ENCODE measurements at places on chromosomes 2 and 18.

GRCh38 chr2:205177546-205177945, 504.8 kb upstream of the NRP2 start:
- no peak for DNase-seq

- no peak for DNase-seq
These were observed 118.2 kb downstream of the ZNF521 start for GRCh38 chr18:25233528-25234321.

- no peak for DNase-seq
These were observed 20.0 kb upstream of the POMC start for GRCh38 chr2:25188405-25188804.

DNA sequence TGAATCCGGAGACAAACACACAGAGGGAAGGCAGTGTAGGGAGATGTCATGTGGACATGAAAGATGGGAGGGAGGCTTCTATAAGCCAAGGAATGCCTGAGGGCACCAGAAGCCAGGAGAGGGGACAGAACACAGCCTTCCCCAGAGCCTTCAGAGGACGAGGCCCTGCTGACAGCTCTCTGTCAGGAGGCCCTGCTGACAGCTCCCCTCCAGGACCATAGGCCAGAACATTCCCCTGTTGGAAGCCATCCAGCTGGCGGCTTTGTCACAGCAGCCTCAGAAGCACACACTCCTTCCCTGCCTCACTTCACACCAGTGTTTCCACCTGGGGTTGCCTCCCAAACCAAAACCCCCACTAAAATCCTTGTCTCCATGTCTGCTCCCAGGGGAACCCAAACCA, 171.3 kb upstream of the ID2 start:
- DNase-seq = no peak

GRCh38 chr2:30781451-30781850, 25.8 kb downstream of the CAPN13 start:
- no peak for DNase-seq

GRCh38 chr2:165357758-165358157, 111.7 kb upstream of the CSRNP3 start:
- DNase-seq = peak; percentile 53

- no peak for DNase-seq
These were observed 261.0 kb downstream of the ARHGAP15 start for GRCh38 chr2:143390171-143390570.

- no peak for DNase-seq
These were observed 38.2 kb upstream of the DPP4 start for GRCh38 chr2:162111958-162112850.

DNA sequence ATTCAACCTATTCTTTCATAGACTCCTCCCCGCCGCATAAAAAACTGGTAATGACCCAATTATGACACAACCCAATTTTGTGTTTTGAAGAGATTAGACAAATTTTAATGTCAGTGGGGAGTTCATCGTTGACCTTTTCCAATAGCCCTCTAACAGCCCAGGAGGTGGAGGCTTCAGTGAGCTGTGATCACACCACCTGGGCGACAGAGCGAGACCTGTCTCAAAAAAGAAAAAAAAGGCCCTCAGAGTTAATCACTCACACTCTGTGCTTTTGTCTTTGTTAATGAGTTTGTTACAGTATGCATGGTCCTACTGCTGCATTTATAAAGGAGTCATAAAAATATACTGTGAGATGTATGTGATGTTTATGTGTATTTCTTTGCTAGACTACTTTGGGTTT, 510.6 kb downstream of the CPS1 start:
- DNase-seq = no peak

- DNase-seq = no peak
These were observed 8.5 kb upstream of the PAX3 start for GRCh38 chr2:222307143-222307756.

DNA sequence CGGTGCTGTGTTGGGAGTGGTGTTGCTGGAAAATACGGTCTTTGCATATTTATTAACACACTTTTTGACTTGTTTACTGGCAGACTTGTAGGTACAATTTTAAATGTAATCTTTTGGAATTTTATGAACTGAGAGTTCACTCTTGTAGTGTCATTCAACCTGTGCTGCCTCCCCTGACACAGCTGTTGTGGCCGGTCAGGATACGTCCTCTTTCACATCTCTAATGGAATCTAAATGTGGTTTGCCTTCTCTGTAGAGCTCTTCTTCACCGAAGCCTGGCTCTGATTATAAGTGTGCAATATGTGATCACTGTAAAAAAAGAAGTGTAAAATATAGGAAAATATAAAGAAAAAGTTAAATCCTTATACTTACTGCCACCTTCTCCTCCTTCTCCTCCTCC, 94.7 kb downstream of the MAP4K4 start:
- DNase-seq = no peak

DNA sequence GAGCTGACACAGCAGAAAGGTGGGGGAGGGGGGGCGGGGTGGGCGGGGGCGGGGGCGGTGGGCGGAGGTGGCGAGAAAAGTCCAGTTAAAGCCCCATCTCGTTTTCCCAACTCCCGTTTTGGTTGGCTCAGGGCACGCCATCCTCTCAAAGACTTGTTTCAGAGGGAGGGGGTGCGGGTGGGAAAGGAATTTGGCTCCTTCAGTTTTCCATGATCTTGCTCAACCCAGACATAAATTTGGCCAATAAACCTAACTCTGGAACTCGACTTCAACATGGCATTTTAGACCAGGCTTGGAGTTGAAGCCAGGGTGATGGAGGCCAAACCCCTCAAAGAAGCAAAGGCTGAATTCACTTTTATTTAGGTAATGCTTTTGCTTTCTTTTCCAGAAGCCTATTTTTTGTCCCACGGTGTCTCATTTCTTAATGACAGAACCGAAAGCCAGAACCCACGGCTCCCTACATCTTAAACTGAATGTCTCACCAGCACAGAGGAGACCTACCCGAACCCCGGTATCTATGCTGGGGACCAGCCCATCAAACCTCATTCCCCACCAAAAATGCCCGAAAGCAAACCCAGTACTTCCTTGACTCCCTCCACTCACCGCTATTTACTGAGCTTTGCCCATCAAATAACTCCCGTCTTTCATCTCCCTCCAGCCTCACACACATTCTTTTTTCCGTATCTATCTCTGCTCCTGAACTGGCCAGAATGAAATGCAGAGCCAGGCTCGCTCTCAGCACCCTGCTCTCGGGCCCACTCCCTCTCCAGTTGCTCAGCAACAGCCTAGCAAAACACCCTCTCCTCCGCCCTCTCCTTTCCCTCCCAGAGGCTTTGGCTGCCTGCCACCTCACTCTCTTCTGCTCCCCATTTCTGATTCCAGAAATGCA, 4.3 kb downstream of the IGFBP5 start:
- peak; percentile 38 for DNase-seq

DNA sequence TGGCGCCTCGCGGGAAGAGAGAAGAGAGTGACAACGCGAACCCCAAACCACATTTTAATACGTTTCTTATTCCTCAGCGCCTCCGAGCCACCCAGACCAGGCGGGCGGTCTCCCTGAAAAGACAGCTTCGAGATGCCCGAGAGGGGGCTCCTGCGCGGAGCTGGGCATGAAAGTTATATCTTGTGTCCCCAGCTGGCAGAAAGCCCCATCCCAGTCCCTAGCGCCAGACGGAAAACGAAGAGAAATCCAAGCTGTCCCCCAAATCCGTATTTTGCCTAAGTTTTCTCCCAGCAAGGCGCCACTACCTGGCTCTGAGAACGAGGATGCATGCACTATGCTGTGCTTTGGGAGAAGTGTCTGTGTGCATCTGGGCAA, 797 bp downstream of the NXPH2 start:
- DNase-seq = no peak

GRCh38 chr2:497770-498492, 179.3 kb downstream of the TMEM18 start:
- DNase-seq = no peak

DNA sequence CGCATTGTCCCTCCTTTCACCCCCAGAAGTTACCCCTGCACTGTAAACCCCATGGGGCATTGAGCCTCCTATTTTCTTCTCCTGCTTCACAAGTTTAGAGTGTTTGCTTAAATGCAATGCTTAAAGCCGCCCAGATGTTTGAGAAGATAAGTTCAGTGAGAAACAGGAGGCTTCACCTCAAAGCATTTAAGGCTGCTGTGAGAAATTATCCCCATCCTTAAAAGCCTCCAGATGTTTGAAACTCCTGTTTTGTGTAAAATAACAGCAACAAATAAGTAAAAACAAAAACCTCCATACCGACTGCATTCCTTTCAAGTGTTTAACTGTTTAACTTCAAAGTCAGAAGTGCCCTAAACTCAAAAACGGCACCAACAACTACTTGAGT, 81.8 kb downstream of the RTP5 start:
- DNase-seq = no peak

DNA sequence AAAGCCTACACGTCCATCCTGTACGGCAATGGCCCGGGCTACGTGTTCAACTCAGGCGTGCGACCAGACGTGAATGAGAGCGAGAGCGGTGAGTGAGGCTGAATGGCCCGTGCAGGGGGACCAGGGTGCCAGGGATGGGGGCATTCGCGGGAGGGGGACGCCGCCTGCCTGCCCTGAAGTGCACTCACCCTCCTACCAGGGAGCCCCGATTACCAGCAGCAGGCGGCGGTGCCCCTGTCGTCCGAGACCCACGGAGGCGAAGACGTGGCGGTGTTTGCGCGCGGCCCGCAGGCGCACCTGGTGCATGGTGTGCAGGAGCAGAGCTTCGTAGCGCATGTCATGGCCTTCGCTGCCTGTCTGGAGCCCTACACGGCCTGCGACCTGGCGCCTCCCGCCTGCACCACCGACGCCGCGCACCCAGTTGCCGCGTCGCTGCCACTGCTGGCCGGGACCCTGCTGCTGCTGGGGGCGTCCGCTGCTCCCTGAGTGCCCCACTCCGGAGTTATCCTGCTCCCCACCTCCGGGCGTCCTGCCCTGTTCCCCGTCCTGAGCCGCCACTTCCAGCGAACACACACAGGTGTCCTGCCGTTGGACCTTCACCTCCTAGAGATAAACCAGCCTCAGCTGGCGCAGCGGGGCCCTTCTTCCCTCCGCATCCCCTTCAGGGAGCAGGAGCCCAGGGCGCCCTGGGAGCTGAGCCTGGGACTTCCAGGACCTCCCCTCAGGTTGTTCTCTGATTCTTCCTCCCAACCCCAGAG, 2.9 kb downstream of the ALPI start:
- DNase-seq = no peak

- DNase-seq = no peak
These were observed 92.0 kb upstream of the DLGAP1 start for GRCh38 chr18:4547126-4547525.

GRCh38 chr2:168930242-168930641, 29.2 kb downstream of the G6PC2 start:
- DNase-seq = no peak

DNA sequence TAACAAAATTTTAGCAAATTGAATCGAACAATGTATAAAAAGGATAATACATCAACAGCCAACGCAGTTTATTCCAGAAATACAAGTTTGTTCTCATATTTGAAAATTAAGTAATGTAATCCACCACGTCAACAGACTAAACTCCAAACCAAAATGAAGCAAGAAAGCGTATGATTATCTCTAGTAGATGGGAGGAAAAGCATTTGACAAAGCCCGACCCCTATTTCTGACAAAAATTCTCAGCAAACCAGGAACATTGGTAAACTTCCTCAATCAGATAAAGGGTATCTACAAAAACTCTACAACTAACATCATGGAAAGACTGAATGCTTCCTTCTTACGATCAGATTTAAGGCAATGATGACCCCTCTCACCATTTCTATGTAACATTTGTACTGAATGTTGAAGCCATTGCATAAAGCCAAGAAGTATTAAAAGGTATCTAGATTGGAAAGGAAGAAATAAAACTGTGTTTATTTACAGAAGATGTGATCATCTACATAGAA, 34.3 kb upstream of the MYCN start:
- no peak for DNase-seq

DNA sequence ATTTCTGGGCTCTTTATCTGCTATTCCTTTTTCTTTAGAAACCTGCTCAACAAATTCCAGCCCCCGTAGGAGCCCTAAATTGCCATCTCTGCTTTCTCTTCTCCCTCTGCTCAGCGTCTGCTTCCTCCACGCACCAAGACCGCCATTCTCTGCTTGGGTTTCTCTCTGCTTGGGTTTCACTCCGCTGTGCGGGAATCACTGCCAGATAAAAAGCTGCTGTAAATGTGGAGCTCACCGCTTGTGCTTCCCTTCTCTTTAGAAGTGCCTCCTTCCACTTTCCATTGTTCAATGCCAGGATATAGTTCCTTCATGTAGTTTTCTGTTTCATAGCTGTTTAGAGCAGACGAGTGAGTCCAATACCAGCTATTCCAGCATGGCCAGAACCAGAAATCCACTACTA, 45.9 kb downstream of the TMEM237 start:
- no peak for DNase-seq

DNA sequence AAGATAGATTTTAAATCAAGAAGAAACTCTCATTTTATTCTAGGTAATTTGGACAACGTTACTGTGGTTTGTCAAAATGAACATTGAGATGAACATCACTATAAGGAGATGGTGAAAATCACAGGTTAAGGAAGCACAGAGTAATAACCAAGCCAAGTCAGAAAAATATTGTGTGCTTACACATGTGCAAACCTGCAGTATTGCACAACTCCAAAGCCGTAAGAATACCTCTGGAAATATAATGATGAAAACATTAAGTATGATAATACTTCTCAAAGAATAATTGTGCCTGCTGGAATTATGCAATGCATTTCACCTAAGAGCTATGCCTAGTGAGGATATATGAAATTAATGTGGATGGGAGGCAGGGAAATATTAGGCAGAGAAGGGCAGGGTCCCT, 21.1 kb upstream of the GALNT5 start:
- no peak for DNase-seq

DNA sequence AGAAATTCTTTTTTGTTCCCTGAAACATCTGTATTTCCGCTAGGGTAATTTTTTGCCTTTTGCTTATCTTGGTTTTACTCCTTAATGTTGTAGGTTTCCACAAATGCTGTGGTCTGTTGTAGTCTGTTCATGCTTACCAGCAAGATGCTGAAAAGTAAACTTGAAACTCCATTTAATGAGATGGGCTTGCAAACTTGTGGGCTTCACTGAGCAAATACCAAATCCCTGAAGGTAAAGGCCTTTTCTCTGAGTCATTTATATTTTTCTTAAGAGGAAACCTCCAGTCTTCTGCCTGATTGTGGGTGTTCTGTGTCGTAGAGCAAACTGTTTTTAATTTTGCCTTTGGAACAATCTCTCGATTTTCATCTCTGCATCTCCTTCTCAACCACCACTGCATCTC, 9.3 kb downstream of the SP140 start:
- no peak for DNase-seq

DNA sequence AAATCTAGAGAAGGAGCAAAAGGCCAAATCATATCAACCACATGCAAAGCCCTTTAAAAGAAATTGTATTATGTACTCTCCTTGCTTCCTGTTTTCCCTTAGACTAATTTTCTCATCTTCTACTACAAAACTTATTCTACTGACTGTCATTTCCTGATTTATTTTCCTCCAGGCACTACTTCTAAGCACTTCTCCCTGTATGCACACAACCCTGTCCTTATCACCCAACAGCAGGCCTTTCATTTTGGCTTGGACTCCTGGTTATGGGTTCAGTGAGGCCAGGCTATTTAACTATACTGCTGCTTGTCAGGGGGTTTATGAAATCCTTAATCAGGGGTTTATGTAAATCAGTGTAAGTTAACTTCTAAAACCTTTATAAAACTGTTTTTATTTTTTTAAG, 205.1 kb upstream of the FAM98A start:
- no peak for DNase-seq
